ENCODE measurements at places on chromosomes 7 and 10.

- H3K27ac ChIP-seq = no peak overlapping the region
- no peak overlapping the region for H3K4me3 ChIP-seq
- DNase-seq = no peak
These were observed 116.0 kb downstream of the EGFR start for GRCh38 chr7:55134786-55135185.

GRCh38 chr7:96088579-96088978, 233.3 kb downstream of the SLC25A13 start:
- H3K36me3 ChIP-seq = no peaks in the 10 kb centered on the region
- H3K27me3 ChIP-seq = peaks cover 61% of the 10 kb centered on the region
- no peak for DNase-seq
- H3K4me3 ChIP-seq = no peak overlapping the region
- no peaks in the 10 kb centered on the region for H3K4me1 ChIP-seq

GRCh38 chr7:74253331-74253730, 868 bp downstream of the RFC2 start:
- peaks cover 2% of the 10 kb centered on the region for H3K4me1 ChIP-seq
- H3K4me3 ChIP-seq = peak overlapping the region; percentile 95
- peaks cover 43% of the 10 kb centered on the region for H3K36me3 ChIP-seq
- H3K27ac ChIP-seq = no peak overlapping the region

DNA sequence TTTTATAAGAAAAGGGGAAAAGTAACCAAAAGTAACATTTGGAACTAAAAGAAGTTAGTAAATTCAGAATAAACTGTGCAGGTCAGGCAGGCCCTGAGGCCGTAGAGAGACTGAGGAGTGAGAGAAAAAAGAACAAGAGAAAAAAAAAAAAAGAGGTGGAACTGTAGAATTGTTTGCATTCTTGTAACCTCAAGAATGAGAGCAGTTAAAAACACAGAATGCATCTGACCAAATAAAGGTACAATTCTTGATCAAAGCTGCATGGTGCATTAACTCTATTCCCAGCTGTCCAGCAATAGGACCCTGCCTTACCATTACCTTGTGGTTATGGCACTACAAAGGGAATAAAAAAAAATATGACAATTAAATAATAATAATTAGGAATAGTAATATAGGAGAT, 170.1 kb upstream of the SEMA3A start:
- no peak for DNase-seq
- H3K36me3 ChIP-seq = no peaks in the 10 kb centered on the region
- no peak overlapping the region for H3K4me3 ChIP-seq
- H3K27me3 ChIP-seq = no peaks in the 10 kb centered on the region
- H3K27ac ChIP-seq = no peak overlapping the region
- H3K4me1 ChIP-seq = peaks cover 8% of the 10 kb centered on the region

- no peaks in the 10 kb centered on the region for H3K4me1 ChIP-seq
- H3K36me3 ChIP-seq = no peaks in the 10 kb centered on the region
- no peak overlapping the region for H3K4me3 ChIP-seq
- no peak overlapping the region for H3K27ac ChIP-seq
These were observed 615.8 kb upstream of the MGMT start for GRCh38 chr10:128851281-128851680.

DNA sequence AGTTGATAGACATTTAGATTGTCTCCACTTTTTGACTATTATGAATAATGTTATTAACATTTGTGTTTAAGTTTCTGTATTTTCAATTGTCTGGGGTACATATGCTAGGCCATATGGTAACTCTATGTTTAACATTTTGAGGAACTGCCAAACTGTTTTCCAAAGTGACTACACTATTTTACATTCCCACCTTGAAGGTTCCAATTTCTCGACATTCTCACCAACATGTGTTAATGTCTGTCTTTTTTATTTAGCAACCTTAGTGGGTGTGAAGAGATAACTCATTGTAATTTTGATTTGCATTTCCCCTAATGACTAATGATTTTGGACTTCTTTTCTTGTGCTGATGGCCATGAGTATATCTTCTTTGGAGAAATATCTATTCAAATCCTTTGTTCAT, 832.4 kb downstream of the DNAJB9 start:
- no peaks in the 10 kb centered on the region for H3K4me1 ChIP-seq
- H3K4me3 ChIP-seq = no peak overlapping the region
- no peaks in the 10 kb centered on the region for H3K27me3 ChIP-seq
- H3K27ac ChIP-seq = no peak overlapping the region

- H3K27me3 ChIP-seq = peaks cover 38% of the 10 kb centered on the region
- no peak overlapping the region for H3K4me3 ChIP-seq
- peaks cover 3% of the 10 kb centered on the region for H3K4me1 ChIP-seq
- DNase-seq = no peak
These were observed 1.7 kb downstream of the PTPRN2 start for GRCh38 chr7:158585721-158586498.

GRCh38 chr7:73606801-73607691, 17.3 kb downstream of the MLXIPL start:
- H3K27ac ChIP-seq = no peak overlapping the region
- H3K4me3 ChIP-seq = peak overlapping the region; percentile 61
- peaks cover 4% of the 10 kb centered on the region for H3K4me1 ChIP-seq
- H3K36me3 ChIP-seq = no peaks in the 10 kb centered on the region
- H3K27me3 ChIP-seq = no peaks in the 10 kb centered on the region

DNA sequence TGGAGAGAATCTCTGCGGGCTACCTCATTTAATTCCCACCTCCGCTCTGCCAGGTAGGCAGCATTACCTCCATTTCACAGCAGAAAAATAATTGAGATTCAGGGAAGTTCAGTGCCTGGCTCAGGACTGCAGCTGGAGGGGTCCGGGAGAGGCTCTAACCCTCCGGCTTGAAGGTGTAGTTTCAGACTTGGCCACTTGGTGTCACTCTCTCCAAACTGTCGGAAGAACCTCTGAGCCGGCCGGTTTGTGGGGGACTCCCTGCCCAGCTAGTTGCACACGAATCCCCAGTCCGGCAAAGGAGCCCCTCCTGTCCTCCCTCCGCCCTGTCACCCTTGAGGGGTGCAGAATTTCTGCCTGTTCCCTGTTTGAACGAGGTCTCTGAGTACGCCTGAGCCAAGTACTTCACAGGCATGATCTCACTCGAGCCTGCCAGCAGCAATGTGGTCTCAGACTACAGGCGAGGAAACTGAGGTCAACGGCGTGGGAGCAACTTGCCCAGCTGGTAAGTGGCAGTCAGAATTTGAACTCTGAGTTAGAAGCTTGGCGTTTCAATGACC, 144.7 kb upstream of the ZNF716 start:
- no peak overlapping the region for H3K27ac ChIP-seq
- no peaks in the 10 kb centered on the region for H3K27me3 ChIP-seq
- H3K4me1 ChIP-seq = no peaks in the 10 kb centered on the region
- no peaks in the 10 kb centered on the region for H3K36me3 ChIP-seq

- peak; percentile 24 for DNase-seq
- H3K36me3 ChIP-seq = no peaks in the 10 kb centered on the region
- H3K27ac ChIP-seq = no peak overlapping the region
- H3K4me3 ChIP-seq = no peak overlapping the region
- H3K27me3 ChIP-seq = no peaks in the 10 kb centered on the region
These were observed 488.8 kb upstream of the ZMIZ1 start for GRCh38 chr10:78579995-78580394.

- no peak for DNase-seq
- no peak overlapping the region for H3K4me3 ChIP-seq
These were observed 8.0 kb downstream of the CALHM3 start for GRCh38 chr10:103470761-103471653.

DNA sequence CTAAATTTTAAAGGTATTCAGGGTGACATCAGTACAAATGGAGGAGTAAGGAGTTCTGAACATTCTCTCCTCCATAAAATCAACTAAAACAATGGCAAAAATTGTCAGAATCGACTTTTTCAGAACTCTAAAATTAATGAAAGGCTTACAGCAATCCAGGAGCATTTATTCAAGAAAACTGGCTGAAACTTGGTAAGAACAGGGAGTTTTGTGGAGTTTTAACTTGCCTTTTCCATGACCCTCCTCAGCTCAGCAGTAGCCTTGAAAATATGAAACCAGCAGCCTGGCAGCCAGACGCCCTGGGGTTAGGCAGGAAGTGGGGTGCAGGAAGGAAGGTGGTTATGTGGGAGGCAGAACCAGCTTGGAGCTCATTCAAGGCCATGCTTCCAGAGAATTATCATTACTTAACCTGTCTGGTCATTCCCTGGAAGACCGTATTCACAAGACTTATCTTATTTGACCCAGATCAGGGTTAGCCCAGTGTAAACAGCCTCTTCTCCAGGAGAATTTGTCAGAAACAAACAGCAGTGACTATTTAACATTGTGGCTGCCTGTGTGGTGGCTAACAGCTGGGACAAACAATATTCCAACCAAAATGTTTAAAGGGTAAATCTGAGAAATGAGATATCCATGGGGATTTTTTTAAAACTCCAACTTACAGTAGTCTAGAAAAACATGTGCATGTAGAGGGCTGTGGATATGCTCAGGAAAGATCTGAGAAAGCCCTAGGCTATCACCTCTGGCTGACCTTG, 75.7 kb upstream of the MACROH2A2 start:
- H3K27ac ChIP-seq = no peak overlapping the region
- no peaks in the 10 kb centered on the region for H3K4me1 ChIP-seq
- no peak for DNase-seq

DNA sequence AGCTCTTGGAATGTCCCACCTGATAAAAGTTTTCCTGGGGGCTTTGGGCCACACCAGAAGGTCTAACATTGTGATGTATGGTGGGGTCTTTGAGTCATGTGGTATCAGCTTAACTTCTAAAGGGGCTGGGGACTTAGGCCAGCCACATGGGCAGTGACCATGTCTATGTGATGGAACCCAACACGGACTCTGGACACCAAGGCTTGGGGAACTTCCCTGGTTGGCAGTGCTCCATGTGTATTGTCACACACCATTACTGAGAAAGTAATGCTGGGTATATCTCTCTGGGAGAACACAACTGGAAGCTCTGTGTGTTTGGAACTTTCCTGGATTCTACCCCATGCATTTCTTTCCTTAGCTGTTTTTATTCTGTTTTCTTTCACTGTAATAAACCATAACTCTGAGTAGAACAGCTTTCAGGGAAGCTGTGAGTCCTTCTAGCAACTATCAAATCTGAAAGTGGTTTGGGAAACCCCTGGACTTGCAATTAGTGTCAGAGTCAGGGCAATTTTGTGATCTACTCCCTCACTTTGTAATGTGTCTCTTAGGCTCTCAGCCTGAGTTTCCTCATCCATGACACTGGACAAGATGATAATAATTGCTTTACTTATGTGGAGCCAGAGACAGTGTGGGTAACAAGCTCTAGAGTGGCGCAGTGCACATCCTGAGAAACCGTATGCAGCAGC, 28.4 kb upstream of the AGK start:
- DNase-seq = no peak
- H3K36me3 ChIP-seq = no peaks in the 10 kb centered on the region
- no peaks in the 10 kb centered on the region for H3K27me3 ChIP-seq
- H3K4me3 ChIP-seq = no peak overlapping the region

DNA sequence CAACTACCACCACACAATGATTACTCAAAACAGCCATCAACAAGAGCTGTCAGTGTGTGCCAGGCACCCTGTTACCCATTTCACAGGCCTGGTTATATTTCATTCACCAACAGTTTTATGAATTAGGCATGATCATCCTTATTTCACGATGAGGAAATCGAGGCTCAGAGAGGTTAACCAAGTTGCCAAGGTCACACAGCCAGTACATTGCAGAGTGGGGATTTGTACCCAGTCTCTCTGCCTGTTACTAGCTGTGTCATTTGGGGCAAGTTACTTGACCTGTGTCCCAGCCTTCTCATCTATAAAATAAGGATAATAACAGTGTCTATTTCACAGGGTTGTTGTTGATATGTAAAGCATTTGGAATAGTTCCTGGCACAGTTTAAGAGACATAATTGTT, 97.2 kb downstream of the COL13A1 start:
- no peak overlapping the region for H3K4me3 ChIP-seq
- no peaks in the 10 kb centered on the region for H3K27me3 ChIP-seq
- DNase-seq = no peak
- peaks cover 33% of the 10 kb centered on the region for H3K4me1 ChIP-seq
- H3K36me3 ChIP-seq = no peaks in the 10 kb centered on the region
- H3K27ac ChIP-seq = no peak overlapping the region

GRCh38 chr7:40297741-40298311, 163.0 kb downstream of the SUGCT start:
- no peak overlapping the region for H3K27ac ChIP-seq
- no peaks in the 10 kb centered on the region for H3K4me1 ChIP-seq
- no peaks in the 10 kb centered on the region for H3K36me3 ChIP-seq
- H3K4me3 ChIP-seq = no peak overlapping the region

GRCh38 chr7:144665689-144666381, 170.0 kb downstream of the TPK1 start:
- no peaks in the 10 kb centered on the region for H3K4me1 ChIP-seq
- H3K27me3 ChIP-seq = no peaks in the 10 kb centered on the region
- H3K36me3 ChIP-seq = no peaks in the 10 kb centered on the region
- no peak overlapping the region for H3K4me3 ChIP-seq
- no peak overlapping the region for H3K27ac ChIP-seq

- H3K27ac ChIP-seq = no peak overlapping the region
- no peaks in the 10 kb centered on the region for H3K36me3 ChIP-seq
- H3K4me3 ChIP-seq = no peak overlapping the region
- no peaks in the 10 kb centered on the region for H3K27me3 ChIP-seq
These were observed 230.9 kb downstream of the BICC1 start for GRCh38 chr10:58743466-58744115.

DNA sequence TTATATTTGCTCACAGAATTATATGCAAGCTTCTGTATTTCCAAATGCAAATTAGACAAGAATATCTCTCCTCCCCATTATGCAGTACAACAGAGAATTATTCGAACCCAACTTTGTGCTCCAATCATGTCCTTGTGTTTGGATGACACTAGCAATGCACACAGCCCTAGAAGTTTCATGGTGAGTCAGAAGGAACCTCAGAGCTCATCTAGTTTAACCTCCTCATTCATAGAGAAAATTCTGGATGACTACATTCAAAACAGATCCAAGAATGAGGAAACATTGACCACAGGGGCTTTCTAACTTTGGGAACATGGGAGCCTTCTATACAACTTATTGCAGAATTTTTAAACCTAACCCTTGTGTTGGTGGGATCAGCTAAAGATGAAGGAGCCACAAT, 12.8 kb upstream of the ARID5B start:
- H3K4me3 ChIP-seq = no peak overlapping the region
- no peaks in the 10 kb centered on the region for H3K27me3 ChIP-seq
- H3K36me3 ChIP-seq = no peaks in the 10 kb centered on the region
- no peaks in the 10 kb centered on the region for H3K4me1 ChIP-seq
- no peak overlapping the region for H3K27ac ChIP-seq

GRCh38 chr7:98621573-98622482, 4.7 kb downstream of the NPTX2 start:
- DNase-seq = no peak
- no peak overlapping the region for H3K4me3 ChIP-seq
- peaks cover 23% of the 10 kb centered on the region for H3K27me3 ChIP-seq
- H3K4me1 ChIP-seq = peaks cover 22% of the 10 kb centered on the region
- no peak overlapping the region for H3K27ac ChIP-seq
- no peaks in the 10 kb centered on the region for H3K36me3 ChIP-seq

- H3K36me3 ChIP-seq = peaks cover 8% of the 10 kb centered on the region
- H3K4me1 ChIP-seq = no peaks in the 10 kb centered on the region
- no peak for DNase-seq
- H3K4me3 ChIP-seq = no peak overlapping the region
- no peak overlapping the region for H3K27ac ChIP-seq
These were observed 32.4 kb downstream of the GPRIN2 start for GRCh38 chr10:46523962-46524471.

GRCh38 chr7:5408777-5409176, 14.9 kb downstream of the TNRC18 start:
- DNase-seq = no peak
- peaks cover 72% of the 10 kb centered on the region for H3K36me3 ChIP-seq
- H3K4me3 ChIP-seq = no peak overlapping the region
- peaks cover 6% of the 10 kb centered on the region for H3K4me1 ChIP-seq
- no peak overlapping the region for H3K27ac ChIP-seq
